ENCODE measurements at places on chromosomes 5 and 9.

GRCh38 chr5:103918668-103919367 is 356.2 kb upstream of the NUDT12 start:
- DNase-seq: peak; percentile 88

DNA sequence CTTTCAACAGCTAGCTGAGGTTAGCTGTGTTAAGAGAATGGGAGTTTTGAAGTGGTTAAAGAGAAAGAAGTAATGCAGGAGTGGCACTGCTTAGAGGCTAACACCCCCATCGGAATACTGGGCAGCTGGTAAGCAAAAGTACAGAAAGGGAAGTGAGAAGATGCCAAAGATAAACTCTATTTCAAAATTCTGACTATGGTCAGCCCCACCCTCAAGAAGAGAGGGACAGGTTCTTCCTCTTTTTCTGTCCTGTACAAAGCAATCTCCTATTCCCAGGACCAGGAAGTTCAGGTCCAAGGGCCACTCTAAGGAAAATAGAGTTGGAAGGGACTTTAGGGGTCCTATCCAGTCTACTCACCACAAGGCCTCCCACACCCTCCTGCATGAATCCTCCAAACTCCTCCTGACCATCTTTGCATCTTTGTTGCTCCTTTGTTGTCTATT is 45.9 kb upstream of the JAK2 start:
- no peak for DNase-seq

DNA sequence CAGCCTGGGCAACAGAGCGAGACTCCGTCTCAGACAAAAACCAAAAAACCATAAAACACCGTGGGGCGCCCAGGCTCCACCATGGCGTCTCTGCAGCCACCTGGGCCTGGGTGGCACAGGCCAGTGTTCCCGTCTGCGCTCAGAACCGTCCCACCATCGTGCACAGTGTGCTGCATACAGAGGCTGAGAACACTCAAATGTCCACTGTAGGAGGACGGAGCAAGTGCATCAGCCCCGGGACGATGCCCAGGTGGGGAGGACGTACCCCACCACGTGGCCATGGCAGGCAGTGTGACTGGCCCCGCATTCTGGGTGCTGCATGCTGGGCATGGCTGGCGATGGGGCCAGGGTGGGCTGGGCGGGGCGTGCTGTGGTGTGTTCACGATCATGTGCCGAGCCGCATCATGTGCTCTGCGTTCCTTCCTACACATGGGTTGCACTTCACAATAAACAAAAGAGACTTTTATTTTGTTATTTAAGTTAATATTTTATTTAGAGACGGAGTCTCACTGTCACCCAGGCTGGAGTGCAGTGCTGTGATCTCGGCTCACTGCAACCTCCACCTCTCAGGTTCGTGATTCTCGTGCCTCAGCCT is 37.8 kb downstream of the EXD3 start:
- DNase-seq: no peak

DNA sequence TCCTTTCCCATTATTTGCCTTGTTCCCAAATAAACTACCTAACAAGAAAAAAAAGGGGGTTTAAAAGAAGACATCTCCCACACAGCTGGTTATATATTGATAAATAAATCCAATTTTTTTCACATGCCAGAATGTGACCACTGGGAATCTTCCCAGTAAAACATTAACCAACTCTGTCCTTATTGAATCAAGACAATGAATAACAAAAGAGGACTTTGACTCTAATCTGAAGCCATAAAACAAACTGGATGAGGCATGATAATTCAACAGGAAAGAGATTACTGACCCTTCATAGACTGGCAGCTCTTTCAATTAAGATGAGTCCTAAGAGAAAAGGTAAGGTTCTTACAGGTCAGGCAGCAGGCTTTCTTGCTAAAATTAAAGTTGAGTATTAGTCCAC is 165.8 kb upstream of the CDH6 start:
- DNase-seq: peak; percentile 94

- peak; percentile 45 for DNase-seq
Measured at GRCh38 chr5:149371296-149371962, 7.7 kb downstream of the IL17B start.

- no peak for DNase-seq
Measured at GRCh38 chr5:127718181-127718580, 15.0 kb downstream of the CCDC192 start.

GRCh38 chr5:158463938-158464337 is 605.0 kb upstream of the CLINT1 start:
- DNase-seq: no peak

GRCh38 chr9:126516936-126517832 is 96.5 kb upstream of the LMX1B start:
- DNase-seq: peak; percentile 45

GRCh38 chr5:146607659-146608332 is 91.8 kb upstream of the GPR151 start:
- no peak for DNase-seq

DNA sequence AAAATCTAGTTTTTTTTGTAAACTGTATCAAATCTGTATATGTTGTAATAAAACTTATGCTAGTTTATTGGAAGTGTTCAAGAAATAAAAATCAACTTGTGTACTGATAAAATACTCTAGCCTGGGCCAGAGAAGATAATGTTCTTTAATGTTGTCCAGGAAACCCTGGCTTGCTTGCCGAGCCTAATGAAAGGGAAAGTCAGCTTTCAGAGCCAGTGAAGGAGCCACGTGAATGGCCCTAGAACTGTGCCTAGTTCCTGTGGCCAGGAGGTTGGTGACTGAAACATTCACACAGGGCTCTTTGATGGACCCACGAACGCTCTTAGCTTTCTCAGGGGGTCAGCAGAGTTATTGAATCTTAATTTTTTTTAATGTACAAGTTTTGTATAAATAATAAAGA is 24.3 kb downstream of the HMGCR start:
- DNase-seq: no peak

DNA sequence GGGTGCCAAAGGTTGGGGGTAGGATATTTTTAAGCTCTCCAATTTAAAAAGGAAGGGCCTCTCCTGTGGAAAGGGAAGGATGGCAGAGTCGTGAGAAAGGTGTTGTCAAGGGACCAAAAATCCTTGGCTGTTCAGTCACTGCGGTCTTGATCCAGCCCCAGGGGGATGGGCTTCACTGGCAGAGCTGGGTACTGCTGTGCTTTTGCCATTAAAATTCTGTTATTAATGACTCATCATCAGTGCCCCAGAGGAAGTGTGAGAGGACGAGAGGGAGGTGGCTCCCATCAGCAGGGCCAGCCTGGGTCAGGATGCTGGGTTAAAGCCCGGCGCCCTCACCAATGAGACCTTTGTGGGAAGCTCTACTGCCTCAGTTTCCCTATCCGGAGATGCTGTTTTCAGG is 16.7 kb downstream of the PCDH12 start:
- DNase-seq: no peak

DNA sequence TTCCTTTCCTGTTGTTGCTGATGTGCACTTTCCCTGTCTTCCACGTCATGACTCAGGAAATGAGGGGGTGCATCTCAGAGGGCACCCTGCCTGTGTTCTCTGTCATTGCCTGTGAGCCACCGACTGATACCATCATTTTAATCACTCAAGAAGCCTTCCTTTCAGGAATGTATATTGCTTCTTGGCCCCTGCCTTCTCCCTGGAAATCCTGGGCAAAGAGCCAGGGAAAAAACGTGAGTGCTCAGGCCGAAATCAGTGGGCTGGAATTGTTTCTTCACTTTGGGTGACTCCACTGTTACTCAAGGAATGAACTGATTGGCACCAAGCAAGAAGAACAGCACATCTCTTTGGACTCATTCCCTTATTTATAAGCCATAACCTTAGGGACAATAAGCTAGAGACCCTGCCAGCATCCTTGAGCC is 126.1 kb downstream of the SNX18 start:
- DNase-seq: peak; percentile 77
